Activated T-helper 1 cell treated with Interleukin-2 at 50 U/mL for 16 hours (primary cell): ENCODE measurements at places on chromosomes 2 and 18.

DNA sequence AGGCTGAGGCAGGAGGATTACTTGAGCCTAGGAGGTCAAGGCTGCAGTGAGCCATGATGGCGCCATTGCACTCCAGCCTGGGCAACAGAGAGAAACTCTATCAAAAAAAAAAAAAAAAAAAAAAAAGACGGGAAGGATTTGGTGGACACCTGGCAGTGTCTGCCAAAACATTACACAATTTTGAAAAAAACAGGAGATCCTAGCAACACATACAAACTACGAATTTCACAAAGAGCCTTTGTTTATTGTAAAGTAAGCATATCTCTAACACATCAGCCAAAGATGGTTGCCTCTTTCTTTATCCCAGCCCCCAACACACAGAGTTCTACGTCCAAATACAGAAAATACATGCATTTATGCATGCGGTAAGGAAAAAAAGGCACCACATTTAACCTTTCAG, 7.6 kb downstream of the GPR45 start:
- DNase-seq = no peak

DNA sequence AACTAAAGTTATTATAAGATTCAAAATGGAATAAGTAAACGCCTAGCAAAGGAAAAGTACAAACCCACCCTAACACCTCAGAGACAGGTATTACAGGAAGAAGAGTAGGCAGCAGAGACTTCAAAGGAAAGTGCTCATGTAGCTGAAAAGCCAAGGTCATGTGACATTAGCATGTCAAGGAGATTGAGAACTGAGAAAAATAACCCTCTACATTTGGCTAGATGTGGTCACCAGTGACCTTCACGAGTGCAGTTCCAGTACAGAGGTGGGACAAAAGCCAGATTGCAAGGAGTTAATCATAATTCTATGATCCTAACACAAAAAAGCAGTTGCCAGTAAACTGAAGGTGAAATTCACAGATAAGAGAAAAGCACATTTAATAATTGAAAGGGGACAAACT, 252.7 kb downstream of the ZEB2 start:
- no peak for DNase-seq

DNA sequence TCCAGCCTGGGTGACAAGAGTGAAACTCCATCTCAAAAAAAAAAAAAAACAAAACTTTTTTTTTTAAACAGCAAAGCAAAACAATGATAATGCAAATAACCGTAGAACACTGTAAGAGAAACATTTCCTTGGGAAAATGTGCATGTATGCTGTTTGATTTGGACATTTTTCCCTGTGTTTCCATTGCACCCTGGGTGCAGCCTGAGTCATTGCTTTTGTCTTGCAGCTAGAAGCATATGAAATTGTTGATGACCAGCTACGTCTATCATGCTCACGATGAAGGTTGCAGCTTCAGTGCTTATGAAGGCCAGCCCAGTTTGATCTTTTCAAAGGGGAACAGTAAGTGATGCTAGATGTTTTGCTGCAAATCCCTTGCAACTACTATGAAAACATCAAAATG, 41.5 kb downstream of the MOGAT1 start:
- DNase-seq = no peak

GRCh38 chr18:45837283-45838070, 12.0 kb downstream of the SIGLEC15 start:
- peak; percentile 20 for DNase-seq

- DNase-seq = peak; percentile 46
Observed at GRCh38 chr2:181457741-181458425, 697 bp downstream of the ITGA4 start.

GRCh38 chr2:74542978-74543377, 10.8 kb downstream of the LOXL3 start:
- DNase-seq = no peak

DNA sequence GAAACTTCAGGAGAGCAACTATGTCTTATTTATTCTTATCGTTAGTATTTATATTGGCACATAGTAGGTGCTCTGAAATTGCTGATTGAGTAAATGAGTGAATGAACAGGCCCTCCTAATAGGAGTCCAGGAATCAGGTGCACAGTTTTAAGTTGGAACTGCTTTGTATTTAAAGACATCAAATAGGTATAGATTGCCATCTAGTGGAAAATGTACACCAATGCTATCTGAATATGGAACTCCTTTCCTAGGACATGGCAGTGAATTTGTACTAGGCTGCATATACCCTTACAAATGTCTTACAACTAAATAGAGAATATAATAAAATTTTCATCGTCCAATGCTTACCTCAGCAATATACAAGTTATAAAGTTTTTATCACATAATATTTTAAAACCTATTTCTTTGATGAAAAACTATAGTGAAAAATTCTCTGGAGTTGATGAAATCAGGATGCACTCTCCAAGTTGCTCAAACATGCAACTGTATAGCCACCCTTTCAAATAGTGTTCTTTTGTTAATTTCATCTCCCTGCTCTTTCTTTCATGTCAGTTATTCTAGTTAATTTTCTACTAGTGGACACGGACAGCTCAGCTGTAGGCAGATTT, 318.9 kb upstream of the SYT4 start:
- DNase-seq = no peak

GRCh38 chr2:200506679-200507078, 3.2 kb downstream of the KCTD18 start:
- DNase-seq = no peak

DNA sequence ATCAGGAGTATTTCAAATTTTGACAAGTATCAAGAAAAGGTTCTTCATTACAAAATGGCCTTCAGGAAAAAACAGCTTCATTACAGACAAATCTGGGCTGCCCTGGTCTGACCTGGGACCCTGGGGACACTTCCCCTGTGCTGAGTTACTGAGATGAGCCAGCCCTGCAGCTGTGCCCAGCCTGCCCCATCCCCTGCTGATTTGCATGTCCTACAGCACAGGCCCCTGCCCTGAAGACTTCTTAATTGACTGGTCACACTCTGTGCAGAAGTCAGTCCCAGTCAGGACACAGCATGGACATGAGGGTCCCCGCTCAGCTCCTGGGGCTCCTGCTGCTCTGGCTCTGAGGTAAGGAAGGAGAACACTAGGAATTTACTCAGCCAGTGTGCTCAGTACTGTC, 235.1 kb downstream of the ANKRD36B start:
- DNase-seq = no peak

- DNase-seq = no peak
Observed at GRCh38 chr2:70779911-70780545, 10.4 kb downstream of the FIGLA start.

- no peak for DNase-seq
Observed at GRCh38 chr18:3584266-3584861, 134.4 kb downstream of the TGIF1 start.

DNA sequence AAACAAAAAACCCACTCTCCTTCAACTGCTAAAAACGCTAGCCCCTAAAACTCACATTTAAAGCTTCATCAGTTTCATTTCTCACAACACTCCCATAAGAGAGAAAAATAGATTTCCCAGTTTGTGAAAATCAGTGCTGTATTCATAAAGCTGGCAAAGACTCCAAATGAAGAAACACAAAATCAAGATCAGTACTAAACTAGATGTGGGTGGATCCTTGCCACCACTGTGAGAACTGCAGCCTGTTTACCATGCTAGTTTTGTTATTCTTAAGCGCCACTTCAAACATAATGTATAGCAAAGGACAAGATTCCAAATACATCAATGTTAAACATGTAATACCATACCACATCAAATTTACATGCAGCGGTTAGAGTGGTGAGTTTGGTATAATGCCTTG, 104.5 kb upstream of the CCDC150 start:
- no peak for DNase-seq

GRCh38 chr2:239295377-239296019, 105.3 kb downstream of the HDAC4 start:
- DNase-seq = no peak

- DNase-seq = no peak
Observed at GRCh38 chr2:52933878-52934277, 833.7 kb upstream of the CHAC2 start.
